ENCODE measurements at places on chromosomes 2 and 18.

DNA sequence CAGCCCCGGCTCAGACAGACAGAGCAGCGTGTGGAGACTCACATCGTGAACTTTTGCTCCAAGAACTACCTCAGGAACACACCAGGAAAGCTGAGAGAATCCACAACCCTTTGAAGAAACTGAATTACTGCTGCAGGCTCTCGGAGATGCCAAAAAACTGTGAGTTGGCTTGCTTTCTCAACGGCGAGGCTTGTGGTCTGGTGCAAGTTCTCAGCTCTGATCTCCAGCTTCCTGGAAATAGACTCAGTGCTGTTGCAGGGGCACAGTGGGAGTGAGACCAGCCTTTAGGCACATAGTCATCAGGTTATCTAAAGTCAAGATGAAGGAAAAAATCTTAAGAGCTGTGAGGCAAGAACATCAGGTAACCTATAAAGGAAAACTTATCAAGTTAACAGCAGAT lies 273.7 kb upstream of the LRATD1 start:
- DNase-seq, result no peak

DNA sequence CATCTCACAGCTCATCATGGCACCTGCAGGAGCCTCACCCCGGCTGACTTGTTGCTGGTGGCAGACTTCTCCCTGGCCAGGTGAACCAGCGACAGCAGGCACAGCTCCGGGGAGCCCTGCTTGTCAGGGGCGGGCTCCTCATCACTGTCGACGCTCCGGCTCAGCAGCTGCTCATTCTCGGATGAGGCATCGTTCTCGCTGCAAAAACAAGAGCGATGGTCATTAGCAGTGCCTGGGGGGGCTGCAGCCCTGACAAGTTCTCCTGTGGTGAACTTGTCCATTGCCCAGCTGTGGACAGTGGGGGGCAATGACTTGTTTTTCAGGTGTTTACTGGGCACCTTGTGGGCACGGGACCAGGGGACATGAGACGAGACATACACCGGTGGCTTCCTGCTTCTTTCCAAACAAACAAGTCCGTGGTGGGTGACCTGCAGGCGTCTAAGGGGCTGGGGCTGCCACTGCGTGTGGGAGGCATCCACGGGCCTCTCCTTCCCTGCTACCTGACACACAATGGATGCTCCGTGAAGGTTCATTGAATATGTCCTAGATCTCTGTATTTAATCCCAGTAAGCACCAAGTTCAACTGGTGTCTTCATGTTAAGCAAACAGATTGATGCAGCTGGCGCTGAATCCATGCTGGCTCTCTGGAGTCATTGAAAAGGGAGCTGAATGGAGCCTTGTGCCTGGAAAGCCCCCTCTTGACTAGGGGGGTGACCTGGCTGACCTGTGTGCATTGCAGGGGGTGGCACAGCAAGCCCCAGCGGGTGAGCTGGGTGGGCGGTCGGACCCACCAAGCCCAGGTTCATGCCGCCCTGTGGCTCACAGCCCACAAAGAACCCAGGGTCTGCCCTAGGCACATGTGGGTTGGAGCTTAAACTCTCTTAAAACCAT lies 81.0 kb downstream of the EDAR start:
- DNase-seq, result no peak

- DNase-seq, result no peak
Measured at GRCh38 chr2:142100139-142100873, 30.5 kb downstream of the LRP1B start.

GRCh38 chr18:44759925-44760342 lies 79.2 kb downstream of the SETBP1 start:
- DNase-seq, result no peak

GRCh38 chr18:58213440-58213839 lies 169.4 kb downstream of the NEDD4L start:
- DNase-seq, result no peak

DNA sequence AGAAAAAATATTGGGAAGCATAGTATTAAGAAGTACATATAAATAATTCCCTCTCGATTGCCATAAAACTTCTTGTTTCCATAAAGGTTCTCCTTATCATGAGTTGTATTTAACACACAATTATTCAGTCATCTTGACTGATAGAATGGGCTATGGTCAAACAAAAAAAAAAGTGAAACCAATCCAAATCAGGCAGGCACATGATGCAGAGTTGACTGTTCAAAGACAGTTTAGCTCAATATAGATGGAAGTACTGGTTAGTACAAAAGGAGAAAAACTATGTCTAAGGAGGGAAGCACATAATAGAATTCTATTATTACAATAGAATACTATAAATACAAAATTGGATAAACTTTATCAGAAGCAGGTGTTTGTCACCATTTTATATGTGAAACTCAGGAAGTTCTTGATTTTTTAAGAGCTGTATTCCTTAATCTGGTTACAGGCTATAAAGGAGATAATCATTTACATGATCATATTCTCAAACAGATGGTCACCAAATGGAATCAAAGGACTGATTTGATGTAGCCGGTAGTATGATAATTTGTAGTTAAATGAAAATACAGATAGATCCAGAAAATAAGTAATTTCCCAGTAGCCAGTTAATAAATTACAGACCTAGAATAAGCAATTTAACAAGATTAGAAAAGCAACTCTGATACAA lies 18.2 kb upstream of the CALCRL start:
- DNase-seq, result no peak

DNA sequence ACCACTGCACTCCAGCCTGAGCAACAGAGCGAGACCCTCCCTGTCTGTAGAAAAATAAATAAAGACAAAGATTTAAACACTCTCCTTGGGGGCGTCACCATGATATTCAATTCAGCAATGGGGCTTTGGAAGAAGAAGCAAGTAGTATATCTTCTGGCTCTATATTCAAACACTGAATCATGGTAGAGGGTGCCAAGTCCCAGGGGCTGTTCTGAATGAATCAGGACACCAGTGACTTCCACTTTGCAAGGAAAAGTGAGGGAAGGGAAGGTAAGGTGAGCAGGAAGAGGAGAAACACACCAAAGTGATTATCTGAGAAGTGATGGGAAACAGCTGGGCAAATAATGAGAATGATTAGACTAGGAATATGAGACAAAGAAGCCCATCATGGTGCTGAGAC lies 80.5 kb downstream of the AAK1 start:
- DNase-seq, result no peak

- DNase-seq, result no peak
Measured at GRCh38 chr18:21361307-21361880, 119.4 kb downstream of the GREB1L start.

- DNase-seq, result no peak
Measured at GRCh38 chr2:150538651-150539201, 51.3 kb upstream of the RND3 start.

DNA sequence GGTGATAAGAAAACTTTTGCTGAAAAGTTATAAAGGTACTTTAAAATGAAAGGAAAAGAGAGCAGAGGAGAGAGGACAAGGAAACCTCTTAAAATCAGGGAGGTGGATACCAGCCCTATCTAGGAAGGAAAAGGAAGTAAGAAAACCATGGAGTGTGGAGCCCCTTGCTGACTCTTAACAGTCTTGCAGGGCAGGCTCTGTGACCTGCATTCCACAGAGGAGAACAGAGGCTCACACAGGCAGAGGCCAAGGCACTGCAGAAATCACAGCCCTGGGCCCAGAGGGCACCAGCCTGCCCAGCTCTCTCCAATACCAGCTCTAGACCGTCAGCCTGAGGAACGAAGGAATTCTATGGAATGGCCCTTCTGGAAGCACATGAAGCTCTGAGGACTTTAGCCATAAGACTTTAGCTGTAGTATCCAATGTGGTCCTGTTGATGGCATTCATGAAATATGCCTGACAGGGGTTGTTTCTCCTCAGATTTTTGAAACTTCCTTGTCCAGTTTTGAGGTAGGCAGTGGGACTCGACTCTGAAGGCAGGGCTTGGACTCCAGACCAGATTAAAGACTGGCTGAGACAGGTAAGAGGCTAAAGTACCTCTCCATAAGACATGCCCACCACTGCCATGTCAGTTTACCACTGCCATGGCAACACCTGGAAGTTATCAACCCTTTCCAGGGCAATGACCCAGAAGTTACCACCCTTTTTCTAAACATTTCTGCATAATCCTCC lies 216.3 kb downstream of the ANAPC1 start:
- DNase-seq, result no peak

GRCh38 chr2:222862909-222863544 lies 2.2 kb downstream of the ACSL3 start:
- DNase-seq, result no peak

GRCh38 chr2:213202011-213202410 lies 50.6 kb upstream of the IKZF2 start:
- DNase-seq, result no peak

Measured in activated gamma-delta T cell treated with anti-CD3 and anti-CD28 coated beads, Interleukin-2, amount 50 U/mL, for 16 hours (primary cell).